CD8-positive, alpha-beta memory T cell (primary cell): ENCODE measurements at places on chromosomes 3 and 15. TPM values are rescaled to one million over a fixed set of nuclear protein-coding genes. Genes with fewer than 3 reads are reported as not detected.

DNA sequence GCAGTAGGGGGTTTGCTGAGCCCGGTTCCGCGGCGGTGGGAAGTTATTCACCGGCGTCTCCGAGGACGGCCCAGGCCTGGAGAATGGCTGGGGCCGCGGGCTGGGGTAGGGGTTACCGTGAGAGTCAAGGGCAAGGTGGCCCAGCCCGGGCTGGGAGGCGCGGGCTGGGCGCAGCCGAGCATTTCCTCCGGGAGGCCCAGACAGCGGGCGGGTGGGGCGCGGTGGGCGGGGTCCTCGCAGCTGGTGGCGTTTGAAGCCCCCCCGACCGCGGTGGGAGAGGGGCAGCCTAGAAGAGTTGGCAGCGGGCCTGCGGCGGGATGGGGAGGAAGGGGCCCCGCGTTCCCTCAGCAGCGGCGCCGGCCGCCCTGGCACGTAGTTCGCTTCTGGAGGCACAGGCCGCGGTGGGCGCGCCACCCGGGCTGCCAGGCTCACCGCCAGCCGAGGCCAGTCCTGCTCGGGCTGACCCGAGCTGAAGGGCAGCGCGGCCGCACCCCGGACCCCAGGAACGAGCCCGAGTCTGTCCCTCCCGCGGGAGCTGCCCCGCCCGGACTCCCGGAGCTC lies 960 bp upstream of the KLF13 start:
- H3K4me3 ChIP-seq: peak overlapping the region; percentile 52
- no peaks in the 10 kb centered on the region for H3K36me3 ChIP-seq
- H3K27ac ChIP-seq: peak overlapping the region; percentile 85

The PFKFB4 gene
- 1.8 TPM for total RNA-seq

- no peaks in the 10 kb centered on the region for H3K27me3 ChIP-seq
- H3K27ac ChIP-seq: no peak overlapping the region
- H3K4me3 ChIP-seq: no peak overlapping the region
These were observed 622 bp downstream of the NAALADL2 start for GRCh38 chr3:174859756-174860155.

DNA sequence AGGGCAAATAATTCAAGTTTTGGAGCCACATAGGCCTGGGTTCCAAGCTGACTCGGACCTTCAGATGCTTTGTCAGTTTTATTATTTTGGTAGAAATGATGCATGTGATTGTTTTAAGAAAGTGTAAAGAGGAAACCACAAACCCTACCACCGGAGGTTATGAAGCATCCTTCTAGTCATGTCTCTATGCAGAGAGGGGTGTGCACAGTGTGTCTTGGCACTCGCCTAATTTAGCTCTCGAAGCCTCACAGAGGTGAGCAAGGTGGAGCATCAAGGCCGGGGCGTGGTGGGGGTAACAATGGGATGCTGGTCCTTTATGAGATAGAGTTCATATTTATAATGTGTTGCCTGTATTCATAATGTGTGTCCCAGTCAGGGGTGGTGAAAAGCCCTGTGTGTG lies 63.7 kb upstream of the SMAD6 start:
- peaks cover 9% of the 10 kb centered on the region for H3K4me1 ChIP-seq
- H3K4me3 ChIP-seq: no peak overlapping the region
- H3K36me3 ChIP-seq: no peaks in the 10 kb centered on the region
- DNase-seq: no peak
- no peak overlapping the region for H3K27ac ChIP-seq

The PXK gene
- 27.2 TPM for total RNA-seq

The MYO5C gene
- 0.18 TPM for total RNA-seq

DNA sequence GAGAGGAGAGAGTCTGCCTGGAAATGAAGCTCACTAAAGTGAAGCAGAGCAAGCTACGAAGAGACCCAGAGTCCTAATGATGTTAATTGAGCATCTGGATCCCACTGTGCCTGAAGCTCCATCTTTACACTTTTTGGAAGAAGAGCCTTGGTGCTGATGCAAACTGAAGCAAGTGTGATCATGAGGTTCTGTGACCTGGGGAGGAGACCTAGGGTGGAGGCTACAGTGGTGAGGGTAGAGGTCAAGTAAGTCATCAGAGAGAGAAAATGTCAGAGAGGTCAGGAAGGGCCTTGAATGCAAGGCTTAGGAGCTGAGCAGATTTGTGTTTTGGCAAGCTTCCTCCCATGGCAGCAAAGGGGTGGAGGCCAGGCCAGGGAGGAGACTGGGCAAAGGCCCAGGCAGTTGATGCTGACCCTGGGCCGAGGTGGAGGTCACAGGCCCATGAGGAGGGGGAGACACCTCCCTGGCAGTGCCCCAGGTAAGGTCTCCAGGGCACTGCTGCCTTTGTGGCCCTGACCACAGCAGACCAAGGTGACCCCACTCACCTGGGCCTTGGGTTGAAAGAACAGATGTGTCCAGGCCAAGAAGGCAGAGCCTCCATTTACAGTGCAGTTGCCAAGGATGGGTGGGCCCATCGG lies 1.6 kb downstream of the GRIP2 start:
- no peaks in the 10 kb centered on the region for H3K36me3 ChIP-seq
- H3K27me3 ChIP-seq: no peaks in the 10 kb centered on the region
- H3K4me3 ChIP-seq: no peak overlapping the region

GRCh38 chr3:169227911-169228310 lies 435.6 kb downstream of the MECOM start:
- H3K27me3 ChIP-seq: no peaks in the 10 kb centered on the region
- no peak for DNase-seq
- no peak overlapping the region for H3K27ac ChIP-seq
- no peaks in the 10 kb centered on the region for H3K36me3 ChIP-seq
- no peak overlapping the region for H3K4me3 ChIP-seq

The ZNF385D gene
- not detected for total RNA-seq

The DNASE1L3 gene
- not detected for total RNA-seq

The SPATA12 gene
- not detected for total RNA-seq

The TMC3 gene
- not detected for total RNA-seq

DNA sequence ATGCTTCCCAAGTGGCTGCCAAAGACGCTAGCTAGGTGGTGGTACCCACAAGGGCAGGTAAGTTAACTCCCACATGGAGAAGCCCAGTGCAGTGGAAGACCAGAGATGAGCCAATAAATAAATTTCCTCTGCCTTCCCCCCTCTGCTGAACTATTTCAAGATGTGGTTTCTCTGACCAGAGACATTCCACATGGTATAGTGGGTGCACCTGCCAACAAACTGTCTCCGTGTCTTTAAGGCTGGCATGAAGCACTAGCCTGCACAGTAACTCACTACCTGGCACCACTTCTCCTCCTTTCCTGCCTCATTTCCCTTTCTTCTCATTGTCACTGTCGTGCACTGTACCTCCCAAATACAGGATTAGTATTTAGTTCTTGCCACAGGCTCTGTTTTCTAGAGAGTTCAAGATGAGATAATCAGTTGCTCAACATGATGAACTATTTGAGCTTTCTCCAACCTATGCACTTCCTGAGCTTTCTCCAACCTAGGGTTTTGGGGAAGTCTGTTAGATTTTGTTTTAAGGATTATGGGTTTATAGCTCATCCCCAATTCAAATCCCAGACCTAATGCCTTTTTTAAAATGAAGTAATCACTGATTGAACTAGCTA lies 8.4 kb upstream of the CRTAP start:
- no peak overlapping the region for H3K4me3 ChIP-seq
- no peaks in the 10 kb centered on the region for H3K36me3 ChIP-seq
- no peaks in the 10 kb centered on the region for H3K27me3 ChIP-seq
- no peak for DNase-seq
- H3K27ac ChIP-seq: no peak overlapping the region
- H3K4me1 ChIP-seq: no peaks in the 10 kb centered on the region

The GABRR3 gene
- not detected for total RNA-seq

The SLC24A5 gene
- not detected for total RNA-seq
